ENCODE measurements at places on chromosomes 5 and 9.

DNA sequence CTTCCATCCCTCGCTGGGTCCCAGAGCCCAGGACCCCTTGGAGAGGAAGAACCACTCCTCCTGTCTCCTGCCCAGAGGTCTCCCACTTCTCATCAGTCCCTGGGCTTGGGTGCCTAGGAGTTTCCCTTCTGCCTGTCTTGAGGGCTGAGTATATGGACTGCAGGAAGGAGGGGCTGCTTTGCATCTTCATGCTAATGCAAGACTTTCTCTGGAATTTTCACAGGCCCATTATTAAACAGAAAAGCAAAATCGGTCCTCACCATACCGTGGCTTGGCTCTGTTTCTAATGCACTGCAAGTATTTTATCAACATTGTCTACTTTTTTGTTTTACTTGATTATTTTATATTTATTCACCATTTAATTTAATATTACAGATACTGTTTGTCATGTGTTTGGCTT, 34.5 kb downstream of the TRIO start:
- DNase-seq: no peak

- DNase-seq: peak; percentile 41
Observed at GRCh38 chr5:112800891-112801290, 60.2 kb upstream of the SRP19 start.

- no peak for DNase-seq
Observed at GRCh38 chr5:75368391-75368790, 31.4 kb downstream of the HMGCR start.

GRCh38 chr5:101362067-101362466, 459.0 kb upstream of the ST8SIA4 start:
- no peak for DNase-seq
